Stomach (tissue), 19 donors: ENCODE measurements at places on chromosomes 13 and 19. TPM values are rescaled to one million over a fixed set of nuclear protein-coding genes. Genes with fewer than 3 reads are reported as not detected.

Gene CEBPA
- total RNA-seq = 10.7 TPM

Gene SBSN
- total RNA-seq = not detected

Gene ZNF729
- total RNA-seq = not detected

Gene OR7C1
- total RNA-seq = not detected

Gene CLDND2
- total RNA-seq = not detected

DNA sequence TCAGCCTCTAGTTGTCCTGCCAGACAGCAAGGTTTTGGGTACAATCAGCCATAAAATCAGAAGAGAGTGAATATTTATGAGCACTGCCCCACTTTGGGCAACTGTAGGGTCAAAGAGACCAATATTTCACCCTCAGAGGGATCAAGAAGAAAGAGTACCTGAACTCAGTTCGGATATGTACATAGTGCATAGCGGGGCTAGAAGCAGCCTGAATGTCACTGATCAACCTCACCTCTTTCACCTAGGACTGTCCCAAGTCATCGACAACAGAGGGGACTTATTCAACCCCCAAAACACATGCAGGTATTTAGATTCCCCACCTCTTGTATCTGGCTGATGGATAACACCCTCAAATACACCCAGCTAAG lies 446.9 kb downstream of the COG6 start:
- DNase-seq = no peak
- H3K4me3 ChIP-seq = no peak overlapping the region
- H3K36me3 ChIP-seq = no peaks in the 10 kb centered on the region
- no peaks in the 10 kb centered on the region for H3K4me1 ChIP-seq

DNA sequence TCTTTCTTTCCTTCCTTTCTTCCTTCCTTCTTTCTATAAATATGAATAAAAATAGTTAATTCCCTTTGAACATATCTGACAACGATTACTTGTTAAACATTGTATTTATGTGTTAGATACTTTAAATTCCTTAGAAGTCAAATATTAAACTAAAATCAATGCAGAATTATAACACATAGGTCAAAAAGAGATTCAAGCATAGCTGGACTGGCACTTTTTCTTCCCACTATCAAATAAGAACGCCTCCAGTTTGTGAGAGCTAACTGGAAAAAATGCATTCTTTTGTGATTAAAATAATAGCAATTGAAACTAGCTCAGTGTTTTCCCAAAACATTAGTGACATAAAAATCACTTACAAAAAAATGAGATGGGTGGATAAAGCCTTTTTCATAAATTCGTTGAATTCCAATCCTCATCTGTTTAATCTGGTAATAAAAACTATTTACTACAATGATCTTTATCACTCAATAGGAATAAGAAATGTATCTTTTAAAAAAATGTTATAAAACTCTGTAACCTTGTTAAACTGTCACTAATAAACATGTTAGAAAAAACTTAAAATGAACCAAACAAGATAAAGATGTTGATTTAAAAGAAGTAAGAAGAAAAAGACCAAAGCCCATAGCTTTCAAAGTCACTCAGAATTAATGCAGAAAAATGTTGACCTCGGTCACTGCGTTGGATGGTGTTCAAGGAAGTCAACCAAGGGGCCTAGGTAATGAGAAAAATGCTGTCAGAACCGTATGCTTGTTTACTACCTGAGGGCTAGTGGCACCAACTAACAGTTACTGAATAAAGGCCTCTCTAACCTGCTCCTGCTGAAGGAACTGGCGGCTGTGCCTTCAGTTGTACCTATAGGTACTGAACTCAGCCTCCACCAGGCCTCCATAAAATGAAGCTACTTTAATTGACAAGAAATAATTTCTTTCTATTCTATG lies 1039.5 kb upstream of the SLC10A2 start:
- no peaks in the 10 kb centered on the region for H3K4me1 ChIP-seq
- no peak overlapping the region for H3K4me3 ChIP-seq
- no peak for DNase-seq
- no peaks in the 10 kb centered on the region for H3K36me3 ChIP-seq

- H3K36me3 ChIP-seq = no peaks in the 10 kb centered on the region
- H3K27ac ChIP-seq = no peak overlapping the region
- no peak overlapping the region for H3K4me3 ChIP-seq
- DNase-seq = no peak
Measured at GRCh38 chr19:28136796-28137195, 1076.2 kb downstream of the UQCRFS1 start.

DNA sequence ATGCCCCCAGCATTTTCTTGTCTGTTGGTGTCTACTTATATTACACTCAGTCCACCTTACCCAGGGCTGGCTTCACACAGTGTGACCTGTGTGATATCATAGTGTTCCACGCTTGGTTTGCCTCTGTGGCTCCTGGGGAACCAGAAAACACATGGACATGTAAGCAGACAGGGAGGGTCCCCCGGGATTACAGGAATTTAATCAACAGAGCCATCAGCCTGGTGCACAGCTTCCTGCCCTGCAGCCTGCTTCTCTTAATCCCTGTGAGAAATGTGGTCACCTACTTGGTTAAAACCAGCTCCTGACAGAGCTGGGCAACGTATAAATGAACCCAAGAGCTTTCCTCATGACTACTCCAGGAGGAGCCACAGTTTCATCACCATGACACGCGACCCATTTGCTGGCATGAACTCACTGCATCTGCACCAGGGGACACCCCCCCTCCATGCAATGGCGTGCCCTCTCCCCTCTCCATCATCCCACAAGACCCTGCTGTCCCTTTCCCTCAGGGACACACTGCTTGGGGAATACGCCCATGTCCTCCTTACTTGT lies 152.1 kb downstream of the UQCRFS1 start:
- H3K4me3 ChIP-seq = no peak overlapping the region
- H3K27me3 ChIP-seq = peaks cover 4% of the 10 kb centered on the region
- no peaks in the 10 kb centered on the region for H3K36me3 ChIP-seq
- no peak overlapping the region for H3K27ac ChIP-seq
- no peak for DNase-seq
- no peaks in the 10 kb centered on the region for H3K4me1 ChIP-seq

DNA sequence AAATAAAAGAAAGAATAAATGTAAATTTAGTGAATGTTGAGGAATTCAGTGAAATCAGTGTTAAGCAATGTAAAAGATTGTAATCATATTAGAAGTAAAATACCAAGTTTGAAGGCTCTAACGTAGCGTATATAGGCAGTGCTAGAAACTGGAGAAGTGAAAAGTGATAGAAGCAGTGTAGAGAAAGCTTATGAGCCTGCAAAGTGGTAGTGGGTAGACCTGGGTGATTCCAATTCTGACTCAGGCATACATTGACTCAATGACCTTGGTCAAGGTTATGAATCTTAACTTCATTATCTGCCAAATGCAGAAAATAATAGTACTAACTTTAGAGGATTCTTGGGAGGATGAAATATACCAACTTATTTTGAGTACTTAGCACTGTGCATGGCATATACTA lies 4.1 kb downstream of the SLC10A2 start:
- H3K4me1 ChIP-seq = no peaks in the 10 kb centered on the region
- no peaks in the 10 kb centered on the region for H3K27me3 ChIP-seq
- H3K27ac ChIP-seq = no peak overlapping the region

GRCh38 chr13:91740756-91741155 lies 342.3 kb downstream of the GPC5 start:
- no peak for DNase-seq
- no peaks in the 10 kb centered on the region for H3K27me3 ChIP-seq
- no peak overlapping the region for H3K27ac ChIP-seq
- no peaks in the 10 kb centered on the region for H3K36me3 ChIP-seq
- H3K4me1 ChIP-seq = no peaks in the 10 kb centered on the region

GRCh38 chr13:62115831-62116230 lies 700.2 kb upstream of the PCDH20 start:
- H3K27me3 ChIP-seq = no peaks in the 10 kb centered on the region
- H3K4me3 ChIP-seq = no peak overlapping the region
- no peaks in the 10 kb centered on the region for H3K4me1 ChIP-seq
- DNase-seq = no peak
- H3K27ac ChIP-seq = no peak overlapping the region
- no peaks in the 10 kb centered on the region for H3K36me3 ChIP-seq

DNA sequence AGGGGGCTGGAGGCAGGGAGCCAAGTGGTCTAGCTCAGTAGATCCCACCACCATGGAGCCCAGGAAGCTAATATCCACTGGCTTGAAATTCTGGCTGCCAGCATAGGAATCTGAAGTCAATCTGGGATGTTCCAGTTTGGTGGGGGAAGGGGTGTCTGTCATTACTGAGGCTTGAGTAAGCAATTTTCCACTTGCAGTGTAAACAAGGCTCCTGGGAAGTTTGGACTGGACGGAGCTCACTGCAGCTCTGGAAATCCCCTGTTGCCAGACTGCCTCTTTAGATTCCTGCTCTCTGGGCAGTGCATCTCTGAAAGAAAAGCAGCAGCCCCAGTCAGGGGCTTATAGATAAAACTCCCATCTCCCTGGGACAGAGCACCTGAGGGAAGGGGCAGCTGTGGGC lies 349.2 kb upstream of the KLHL1 start:
- DNase-seq = no peak
- no peaks in the 10 kb centered on the region for H3K4me1 ChIP-seq
- no peaks in the 10 kb centered on the region for H3K36me3 ChIP-seq
- no peak overlapping the region for H3K4me3 ChIP-seq
